ENCODE measurements at places on chromosomes 13 and 19.

DNA sequence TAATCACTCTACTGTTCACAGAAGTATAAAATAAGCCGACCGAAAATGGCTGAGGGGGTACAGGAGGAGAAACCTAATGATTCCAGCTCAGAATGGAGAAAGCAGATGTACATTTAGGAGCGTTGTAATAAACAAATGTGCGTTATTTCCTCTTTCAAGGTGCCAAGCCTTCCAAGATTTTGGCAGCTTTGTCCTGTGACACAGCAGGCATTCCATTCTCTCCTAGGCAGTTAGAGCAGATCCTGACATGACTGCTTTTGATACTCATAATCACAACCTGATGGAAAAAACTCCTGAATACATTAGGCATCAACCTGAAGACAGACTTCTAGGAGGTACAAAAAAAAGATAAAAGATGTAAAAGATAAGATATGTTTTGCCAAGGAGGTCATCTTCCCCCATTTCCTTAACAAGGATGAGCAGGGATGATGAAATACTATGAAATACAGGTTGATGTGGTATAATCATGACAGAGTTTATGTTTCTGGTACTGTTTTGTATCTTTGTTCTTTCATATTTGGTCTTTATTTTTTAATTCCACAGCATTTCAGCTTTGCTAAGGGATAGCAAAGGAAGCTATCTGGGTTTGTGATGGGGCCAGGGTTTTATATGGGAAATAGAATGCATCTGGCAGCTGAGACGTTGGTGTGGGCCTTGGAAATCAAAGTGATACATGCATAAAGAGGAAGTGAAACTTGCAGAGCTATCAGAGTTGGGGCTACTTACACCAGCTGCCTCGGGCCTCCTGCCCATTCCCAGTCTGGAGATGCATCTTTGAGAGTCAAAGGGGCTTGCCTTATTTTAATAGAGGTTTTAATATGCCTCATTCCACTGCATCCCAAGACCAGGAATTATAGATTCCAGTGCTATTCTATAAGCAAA is 222.5 kb downstream of the OXGR1 start:
- no peak for DNase-seq

GRCh38 chr13:73142071-73142470 is 83.3 kb downstream of the KLF5 start:
- no peak for DNase-seq

DNA sequence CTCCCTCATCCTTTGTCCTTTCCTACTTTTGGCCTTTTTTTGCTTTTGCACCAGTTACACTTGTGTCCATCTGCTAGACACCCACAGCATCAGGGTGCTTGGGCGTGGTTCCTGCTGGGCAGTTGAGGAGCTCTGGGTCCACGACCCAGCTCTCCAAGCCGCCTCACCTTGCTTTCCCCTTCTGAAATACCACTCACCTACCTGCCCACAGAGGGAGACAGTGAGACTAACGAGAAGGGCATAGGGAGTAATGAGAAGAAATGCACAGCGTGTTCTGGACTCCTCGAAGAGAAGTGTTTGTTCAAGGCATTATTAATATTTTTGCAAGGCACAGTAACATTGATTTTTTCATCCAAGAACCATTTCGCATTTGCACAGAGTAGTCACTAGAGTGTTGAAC is 92.9 kb downstream of the DNAJC15 start:
- DNase-seq = no peak

DNA sequence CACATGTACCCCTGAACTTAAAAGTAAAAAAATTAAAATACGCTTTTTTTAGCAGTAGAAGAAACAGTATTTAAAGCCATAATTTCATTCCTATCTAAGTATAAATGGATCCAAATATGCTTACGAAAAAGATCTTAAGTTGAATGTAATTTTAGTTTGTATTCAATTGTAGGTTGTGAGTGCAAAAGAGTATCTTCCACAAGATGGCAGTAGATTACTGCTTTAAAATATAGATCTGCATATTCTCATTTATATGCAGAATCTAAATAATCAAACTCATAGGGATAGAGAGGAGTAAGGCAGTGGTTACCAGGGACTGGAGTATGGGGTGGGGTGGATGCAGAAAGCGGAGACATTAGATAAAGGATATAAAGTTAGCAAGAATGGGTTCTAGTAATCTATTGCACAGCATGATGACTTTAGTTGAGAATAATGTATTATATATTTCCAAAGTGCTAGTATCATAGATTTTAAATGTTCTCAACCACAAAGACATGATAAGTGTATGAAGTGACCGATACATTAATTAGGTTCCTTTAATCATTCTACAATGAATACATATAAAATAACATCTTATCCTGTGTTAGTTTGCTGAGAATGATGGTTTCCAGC is 14.2 kb downstream of the OR7A17 start:
- no peak for DNase-seq

- DNase-seq = no peak
These were observed 13.7 kb downstream of the EPHX3 start for GRCh38 chr19:15218501-15218900.

DNA sequence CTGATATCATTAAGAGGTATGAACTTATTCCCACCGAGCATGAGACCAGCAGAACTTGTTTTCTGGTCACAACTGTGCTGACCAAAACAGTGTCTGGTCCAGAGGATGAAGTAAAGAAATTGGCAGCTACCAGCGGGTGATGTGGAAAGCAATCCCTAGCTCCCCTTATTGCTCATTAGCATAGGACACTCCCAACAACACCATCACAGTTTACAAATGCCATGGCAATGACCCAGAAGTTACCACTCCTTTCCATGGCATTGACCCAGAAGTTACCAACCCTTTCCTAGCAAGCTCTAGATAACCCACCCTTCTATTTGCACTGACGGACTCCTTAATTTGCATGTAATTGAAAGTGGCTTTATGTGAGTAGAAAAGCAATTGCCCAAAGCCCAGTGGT is 1856.1 kb downstream of the OLFM4 start:
- DNase-seq = no peak

GRCh38 chr19:39154100-39154628 is 28.6 kb downstream of the PAK4 start:
- no peak for DNase-seq

GRCh38 chr13:84630476-84630875 is 748.2 kb upstream of the SLITRK1 start:
- DNase-seq = no peak

DNA sequence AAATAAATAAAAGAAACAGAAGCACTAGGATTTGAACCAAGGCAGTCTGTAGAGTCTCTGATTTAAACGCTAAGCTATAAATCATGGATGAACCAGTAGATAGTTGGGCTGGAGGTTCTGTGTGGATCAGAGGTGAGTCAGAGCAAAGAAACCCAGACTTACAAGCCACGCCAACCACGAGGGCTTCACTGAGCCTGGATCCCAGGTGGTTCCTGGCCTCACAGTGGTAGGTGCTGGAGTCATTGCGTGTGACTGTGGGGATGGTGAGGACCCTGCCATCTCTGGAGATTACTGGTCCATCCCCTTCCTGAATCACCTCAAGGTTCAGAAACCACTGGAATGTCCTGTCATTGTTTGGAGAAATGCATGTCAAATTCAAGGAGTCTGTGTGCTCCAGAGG is 19.3 kb upstream of the CEACAM20 start:
- no peak for DNase-seq

DNA sequence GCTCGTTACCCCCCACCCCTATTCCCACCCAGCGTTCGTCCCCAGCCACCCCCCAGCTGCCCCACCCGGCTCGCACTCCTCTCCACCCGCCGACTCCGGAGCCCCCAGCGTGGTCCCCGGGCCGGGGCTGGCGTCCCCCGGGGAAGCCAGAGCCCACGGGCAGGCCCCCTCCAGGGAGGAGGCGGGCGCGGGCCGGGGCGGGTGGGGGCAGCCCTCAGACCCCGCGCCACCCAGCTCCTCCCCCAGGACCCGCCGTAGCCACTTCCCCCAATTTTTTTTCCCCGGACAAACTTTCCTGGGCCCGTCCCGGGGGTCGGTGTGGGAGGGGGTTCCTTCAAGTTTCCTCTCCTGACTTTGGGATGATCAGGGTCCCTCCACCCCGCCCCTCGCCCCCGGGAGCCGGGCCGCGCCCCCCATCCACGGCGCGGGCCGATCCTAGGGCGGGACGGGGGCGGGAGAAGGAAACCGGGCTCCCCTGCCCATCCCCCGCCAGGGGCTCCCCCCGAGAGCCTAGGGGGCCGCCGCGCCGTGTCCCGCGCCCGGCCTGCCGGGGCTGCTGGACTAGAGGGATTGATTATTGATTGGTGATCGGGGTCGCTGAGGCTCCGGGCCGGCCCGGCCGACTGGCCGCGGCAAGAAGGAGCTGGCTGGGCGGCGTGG is 927 bp upstream of the TSHZ3 start:
- DNase-seq = no peak

GRCh38 chr13:73832128-73832588 is 302.0 kb downstream of the KLF12 start:
- no peak for DNase-seq

GRCh38 chr19:49583239-49583638 is 2.1 kb downstream of the PRRG2 start:
- DNase-seq = no peak

DNA sequence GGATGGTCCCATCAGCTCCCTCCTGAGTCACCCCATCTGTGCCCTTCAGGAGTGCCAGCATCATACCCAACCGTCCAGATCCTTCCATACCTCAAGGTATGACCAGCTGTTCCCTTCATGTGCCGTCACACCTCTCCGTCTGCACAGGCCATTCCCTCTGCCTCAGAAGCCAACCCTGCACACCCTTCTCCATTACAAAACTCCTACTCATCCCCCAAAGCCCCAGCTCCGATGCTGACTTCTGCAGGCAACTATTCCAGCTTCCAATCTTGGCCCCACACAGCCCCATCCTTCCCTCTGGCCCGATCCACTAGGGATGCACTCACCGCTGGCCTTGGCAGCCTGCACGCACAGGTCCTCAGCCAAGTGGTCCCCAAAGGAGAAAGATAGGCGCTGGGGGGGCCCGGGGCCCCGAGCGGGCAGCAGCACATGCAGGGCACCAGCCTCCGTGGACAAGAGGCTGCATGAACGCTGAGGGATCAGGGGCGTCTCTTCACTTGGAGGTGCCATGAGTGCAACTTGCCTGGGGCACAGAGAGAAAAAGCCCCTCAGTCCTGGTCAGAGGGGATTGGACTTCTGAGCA is 3.8 kb downstream of the JAK3 start:
- no peak for DNase-seq

DNA sequence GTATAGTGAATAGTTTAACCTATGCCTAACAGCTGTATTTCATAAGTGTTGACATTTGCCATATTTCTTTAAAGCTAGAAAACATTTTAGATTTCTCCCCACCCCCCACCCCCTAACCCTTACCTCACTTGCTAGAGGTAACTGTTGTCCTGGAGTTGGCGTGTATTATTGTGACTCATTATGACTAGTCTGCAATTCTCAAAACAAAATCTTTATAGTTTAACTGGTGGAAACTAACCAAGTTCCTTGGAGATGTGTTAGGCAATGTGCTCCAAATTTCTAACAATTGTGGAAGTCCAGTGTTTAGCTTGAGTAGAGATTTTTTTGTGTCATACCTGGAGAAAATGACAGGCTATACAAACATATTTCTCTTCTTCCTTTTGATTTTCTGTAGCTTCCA is 38.0 kb downstream of the KCTD4 start:
- DNase-seq = no peak

- no peak for DNase-seq
These were observed 892 bp downstream of the TRIR start for GRCh38 chr19:12733369-12734214.

DNA sequence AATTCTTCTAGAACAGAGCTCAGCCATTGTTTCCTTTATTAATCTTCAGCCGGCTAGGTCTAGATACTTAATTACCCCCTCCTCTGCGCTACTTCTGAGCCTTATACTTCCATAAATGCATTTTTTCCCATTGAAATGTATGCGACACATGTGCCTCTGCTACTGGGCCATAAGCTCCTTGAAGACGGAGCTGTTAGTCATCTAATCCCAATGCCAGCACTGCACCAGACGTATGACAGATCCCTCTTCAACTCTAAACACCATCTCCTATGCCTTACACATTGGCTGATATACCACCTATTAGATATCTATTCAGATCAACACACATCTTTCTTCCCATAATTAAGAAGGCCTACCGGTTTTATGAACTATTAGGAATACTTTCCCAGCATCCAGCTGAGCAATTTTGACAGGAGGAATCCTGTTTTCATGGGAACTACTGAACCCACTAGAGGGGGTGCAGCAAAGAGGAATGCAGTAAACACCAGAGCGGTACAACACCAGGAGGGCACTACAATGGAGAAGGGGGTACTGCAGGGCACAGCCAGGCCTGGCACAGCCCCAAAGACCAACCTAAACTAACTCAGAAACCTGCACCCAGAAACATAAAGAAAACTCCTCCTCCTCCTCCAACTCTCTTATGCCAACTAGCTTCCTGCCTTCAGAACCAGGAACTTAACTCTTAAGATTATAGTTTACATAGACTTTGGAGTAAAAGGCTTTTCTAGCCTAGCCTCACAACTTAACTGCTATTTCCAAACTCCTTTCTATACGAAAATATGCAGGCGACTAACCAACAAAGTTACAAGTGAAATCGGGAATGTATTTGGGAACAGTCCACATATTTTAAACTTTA is 18.7 kb downstream of the STK24 start:
- DNase-seq = no peak

- no peak for DNase-seq
These were observed 96.9 kb upstream of the OXGR1 start for GRCh38 chr13:97091196-97091595.

- DNase-seq = no peak
These were observed 12.6 kb upstream of the ERICH6B start for GRCh38 chr13:45628094-45628493.

- DNase-seq = no peak
These were observed 128.2 kb downstream of the SLITRK1 start for GRCh38 chr13:83753912-83754624.

GRCh38 chr19:49335784-49336481 is 727 bp downstream of the CD37 start:
- no peak for DNase-seq

GRCh38 chr19:40553885-40554857 is 22.5 kb upstream of the SHKBP1 start:
- DNase-seq = no peak

Data from T-helper 17 cell (primary cell).